ENCODE measurements at places on chromosomes 2 and 18. TPM values are rescaled to one million over a fixed set of nuclear protein-coding genes. Genes with fewer than 3 reads are reported as not detected.
A peak's percentile ranks its signal among the peaks of the same experiment; 100 is the strongest.

The MAPRE3 gene
- 0.79 TPM for total RNA-seq

The LRRC30 gene
- not detected for total RNA-seq

The CNTNAP5 gene
- total RNA-seq, result not detected

The UGT1A4 gene
- not detected for total RNA-seq

The DGUOK gene
- total RNA-seq, result 40.5 TPM

The RUFY4 gene
- total RNA-seq, result not detected

DNA sequence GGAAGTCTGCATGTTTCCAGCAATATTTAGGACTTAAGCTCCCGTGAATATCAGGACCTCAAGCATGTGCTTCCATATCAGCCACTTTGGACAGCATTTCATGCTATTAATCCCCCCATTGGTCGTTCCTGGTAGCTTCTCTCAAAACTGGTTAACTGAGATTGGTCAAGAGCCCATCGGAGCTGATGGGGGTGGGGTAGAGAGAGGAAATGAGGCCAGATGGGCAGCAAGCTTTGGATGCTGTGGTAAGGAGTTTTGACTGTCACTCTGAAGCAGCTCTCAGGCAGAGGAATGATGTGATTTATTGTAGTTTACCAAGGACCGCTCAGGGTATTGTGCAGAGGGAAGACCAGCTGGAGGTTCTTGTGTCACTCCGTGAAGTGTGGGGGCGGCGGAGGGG, 81.8 kb downstream of the FAM168B start:
- DNase-seq, result no peak

DNA sequence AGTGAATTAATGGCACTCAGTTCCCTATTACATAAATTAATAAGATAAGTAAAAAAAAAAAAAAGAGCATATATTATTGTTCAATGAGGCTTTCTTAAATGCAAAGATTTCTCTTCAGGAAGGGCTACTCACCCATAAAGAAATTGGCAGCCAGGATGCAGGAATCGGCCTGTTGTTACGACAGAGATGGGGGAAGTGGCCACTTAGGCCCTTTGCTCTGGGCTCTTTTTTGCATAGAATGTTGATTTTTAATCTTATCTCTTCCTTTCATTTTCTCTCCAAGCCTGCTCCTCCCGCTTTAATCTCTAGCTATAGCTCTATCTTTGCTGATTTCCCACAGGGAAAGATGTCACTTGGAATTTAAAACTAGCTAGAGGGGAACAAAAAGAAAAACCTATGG, 391.8 kb upstream of the CRIM1 start:
- peak; percentile 24 for DNase-seq

DNA sequence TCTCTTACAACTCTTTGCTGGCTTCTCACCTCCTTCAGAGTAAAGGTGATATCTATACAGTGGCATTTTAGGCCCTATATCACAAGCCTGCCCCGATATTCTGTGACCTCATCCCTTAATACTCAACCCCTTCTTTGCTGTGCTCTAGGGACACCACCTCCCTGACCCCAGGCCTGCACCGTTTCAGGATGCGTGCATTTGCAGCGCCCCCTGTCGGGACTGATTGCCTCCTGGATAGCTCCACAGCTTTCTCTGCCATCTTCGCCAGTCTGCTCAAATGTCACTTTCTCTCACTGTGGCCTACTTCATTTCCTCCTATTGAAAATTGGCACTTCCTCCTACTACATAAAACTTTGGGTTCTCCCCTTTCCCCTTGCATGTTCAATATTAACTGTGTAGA, 289.6 kb downstream of the SOCS6 start:
- no peak for DNase-seq

DNA sequence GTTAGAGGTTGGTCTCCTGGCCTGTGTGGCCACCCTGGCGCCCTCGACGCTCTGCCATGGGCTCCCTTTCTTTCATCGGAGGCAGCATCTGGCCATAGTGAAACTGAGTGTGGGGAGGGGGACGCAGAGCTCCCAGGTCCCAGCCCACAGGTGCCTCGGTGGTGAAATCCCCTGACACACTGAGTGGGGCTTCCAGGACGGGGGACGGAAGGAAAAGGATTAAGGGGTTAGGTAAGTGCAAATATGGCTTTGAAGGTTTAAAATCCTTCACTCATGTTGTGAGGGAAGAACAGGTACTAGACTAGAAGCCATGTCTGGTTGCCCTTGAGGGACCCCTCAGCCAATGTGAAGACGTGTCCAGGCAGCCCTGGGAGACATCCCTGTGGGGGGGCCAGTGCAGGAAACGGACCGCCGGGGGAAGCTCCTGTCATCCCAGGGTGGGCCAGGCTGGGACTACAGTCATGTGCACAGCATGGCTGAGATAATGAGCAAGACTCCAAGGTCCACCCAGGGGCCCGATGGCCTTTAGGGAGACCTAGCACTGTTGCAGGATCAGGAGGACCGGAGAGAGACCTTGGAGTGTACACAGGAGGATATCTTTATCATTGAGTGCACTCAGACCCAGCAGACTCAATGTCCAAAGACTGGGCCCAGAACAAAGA, 36.3 kb downstream of the RTP5 start:
- DNase-seq, result no peak

GRCh38 chr2:134777593-134777992, 58.8 kb upstream of the TMEM163 start:
- no peak for DNase-seq

DNA sequence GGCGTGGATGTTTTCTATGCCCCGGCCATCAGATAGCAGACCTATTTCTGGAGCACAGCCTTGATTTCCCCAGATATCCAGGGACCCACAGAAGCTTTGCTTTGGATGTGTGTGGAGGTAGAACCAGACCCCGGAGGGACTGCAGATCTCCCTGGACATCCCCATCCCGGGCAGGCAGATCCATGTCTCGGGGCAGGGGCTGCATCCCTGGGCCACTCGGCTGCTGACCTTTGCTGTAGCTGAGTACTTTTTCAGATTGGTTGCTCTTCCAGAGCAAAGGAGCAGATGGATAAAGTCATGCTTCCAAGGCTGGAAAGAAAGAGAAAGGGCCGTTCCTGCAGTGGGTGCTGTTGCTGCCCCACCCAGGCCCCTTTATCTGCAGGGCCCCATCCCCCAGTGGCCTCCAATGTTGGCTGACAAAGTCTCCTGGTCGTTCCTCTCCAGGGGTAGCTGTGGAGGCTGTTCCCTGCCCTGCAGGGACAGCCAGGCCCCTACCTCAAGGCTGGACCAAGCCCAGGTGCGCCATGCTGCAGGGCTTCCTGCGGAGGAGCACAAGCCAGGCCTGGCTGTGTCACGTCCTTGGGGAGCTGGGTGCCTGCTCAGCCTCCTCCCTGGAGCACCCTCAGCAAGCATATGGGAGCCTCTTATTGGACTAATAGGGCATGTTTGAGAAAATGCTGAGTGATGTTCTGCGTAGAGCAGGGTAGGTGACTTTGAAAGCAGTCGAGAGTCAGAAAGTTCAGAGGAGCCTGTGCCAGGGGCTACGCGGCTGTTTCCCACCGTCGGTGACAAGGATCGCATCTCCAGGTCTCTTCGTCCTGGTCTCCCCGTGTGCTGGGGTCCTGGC, 68.4 kb downstream of the TPO start:
- DNase-seq, result no peak

- no peak for DNase-seq
These were observed 72.0 kb upstream of the CTAGE1 start for GRCh38 chr18:22489704-22490103.

DNA sequence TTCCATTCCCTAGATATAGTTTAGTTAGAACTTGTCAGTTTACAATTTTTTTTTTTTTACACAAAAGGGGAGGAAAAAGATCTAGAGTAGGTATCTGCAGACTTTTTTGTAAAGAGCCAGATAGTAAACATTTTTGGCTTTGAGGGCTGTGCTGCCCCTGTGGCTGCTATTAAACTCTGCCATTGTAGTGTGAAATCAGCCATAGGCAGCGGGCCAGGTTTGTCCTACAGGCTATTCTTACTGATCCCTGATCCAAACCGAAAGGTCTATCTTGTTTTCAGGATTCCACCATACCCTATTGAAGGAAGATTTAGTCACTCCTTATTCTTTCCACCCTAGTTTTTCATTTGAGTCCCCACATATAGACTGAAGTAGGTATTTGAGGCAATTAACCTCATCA, 203.4 kb downstream of the RND3 start:
- no peak for DNase-seq

- DNase-seq, result no peak
These were observed 897.1 kb downstream of the LRRTM4 start for GRCh38 chr2:76625101-76625500.

DNA sequence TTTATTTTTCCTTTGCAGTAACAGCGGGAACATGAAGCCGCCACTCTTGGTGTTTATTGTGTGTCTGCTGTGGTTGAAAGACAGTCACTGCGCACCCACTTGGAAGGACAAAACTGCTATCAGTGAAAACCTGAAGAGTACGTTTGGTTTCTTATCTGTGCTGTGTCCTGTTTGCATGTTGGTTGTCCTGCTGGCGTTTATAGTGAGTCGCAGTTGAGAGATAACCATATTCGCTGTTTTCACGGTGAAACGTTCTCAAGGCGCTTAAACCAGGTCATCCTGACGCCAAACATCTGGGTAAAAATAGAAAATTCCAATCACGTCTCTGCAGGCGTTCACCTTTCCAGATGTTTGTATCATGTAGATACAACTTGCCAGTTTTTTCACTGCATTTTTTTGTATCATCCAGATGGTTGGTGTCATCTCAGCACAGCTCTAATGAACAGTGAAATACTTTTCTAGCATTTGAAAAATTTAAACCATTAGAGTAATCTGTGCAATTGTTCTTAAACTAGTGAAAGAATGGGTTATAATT, 21.2 kb downstream of the CLUL1 start:
- DNase-seq, result no peak

GRCh38 chr18:48732767-48733424, 194.1 kb downstream of the CTIF start:
- DNase-seq, result no peak

DNA sequence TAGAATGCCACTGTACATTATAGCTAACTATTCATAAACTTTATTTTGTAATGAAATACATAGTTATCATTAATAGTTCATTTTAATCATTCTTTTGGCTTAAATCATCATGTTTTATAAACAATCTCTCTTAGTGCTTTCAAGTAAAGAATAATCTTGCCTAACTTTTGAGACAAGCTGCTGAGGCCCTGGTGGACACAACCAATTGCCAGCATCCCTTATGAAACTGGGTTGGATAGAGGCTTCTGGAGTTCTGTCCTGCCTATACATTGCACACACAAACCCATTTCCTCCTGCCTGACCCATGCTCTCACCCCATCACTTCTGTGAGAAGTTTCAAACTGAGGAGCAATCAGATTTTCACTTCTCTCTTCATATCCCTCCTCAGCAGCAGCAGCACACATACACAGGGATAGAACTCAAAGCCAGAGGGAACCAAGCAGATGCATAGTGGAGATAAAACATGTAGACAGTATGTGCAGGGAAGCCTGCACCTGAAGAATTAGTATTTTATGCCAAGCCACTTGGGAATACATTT, 450.0 kb upstream of the SLC14A2 start:
- no peak for DNase-seq

Measured in lung microvascular endothelial cell (primary cell).